Stimulated activated CD8-positive, alpha-beta memory T cell treated with anti-CD3 and anti-CD28 coated beads, Interleukin-2, amount 100 ng/mL, for 1 hour (primary cell): ENCODE measurements at places on chromosomes 3 and 15.

DNA sequence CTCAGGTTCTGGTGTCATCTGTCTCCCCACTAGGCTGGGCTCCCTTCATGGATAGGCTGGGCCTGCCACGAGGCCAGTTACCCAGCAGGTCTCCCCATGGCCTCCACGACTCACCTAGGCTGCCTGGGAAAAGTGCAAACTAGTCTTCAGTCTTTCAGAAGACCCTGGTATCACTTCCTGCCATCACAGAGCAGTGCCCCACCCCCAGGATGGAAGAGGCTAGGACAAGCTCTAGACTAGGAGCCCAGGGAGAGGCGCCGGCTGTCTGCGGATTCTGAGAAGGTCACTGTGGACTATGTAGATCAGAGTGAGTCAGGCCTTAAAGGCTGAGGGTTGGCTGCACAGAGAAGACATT, 63.7 kb downstream of the CORO2B start:
- DNase-seq, result no peak

DNA sequence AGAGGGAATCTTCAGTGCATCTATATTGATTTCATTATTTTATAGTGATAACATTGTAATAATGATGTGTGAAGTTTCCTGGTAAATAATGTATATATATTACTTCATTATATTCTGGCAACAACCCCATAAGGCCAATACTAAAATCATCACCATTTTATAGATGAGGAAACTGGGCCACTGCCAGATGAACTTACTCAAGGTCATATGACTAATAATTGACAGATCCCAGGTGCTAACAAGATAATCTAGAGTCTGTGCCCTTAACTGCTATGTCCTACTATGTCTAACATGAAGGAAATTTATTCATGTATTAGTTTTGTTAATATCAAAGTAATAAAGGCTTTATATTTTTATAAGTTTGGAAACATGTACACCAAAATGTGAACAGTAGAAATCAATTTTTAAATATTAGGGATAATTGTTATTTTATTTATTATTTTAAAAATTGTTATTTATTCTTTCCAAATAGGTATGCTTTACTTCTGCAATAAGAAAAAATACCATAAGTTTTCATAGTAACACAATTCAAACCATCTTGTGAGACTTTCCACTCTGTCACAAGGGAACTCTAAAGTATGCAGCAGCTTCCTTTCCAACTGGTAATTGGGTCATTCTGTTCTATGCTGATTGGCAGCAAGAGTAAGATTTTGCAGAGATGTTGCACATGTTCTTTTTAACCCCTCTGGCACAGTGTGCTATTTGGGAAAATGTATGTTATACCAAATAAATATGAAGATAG, 90.8 kb upstream of the CMC1 start:
- DNase-seq, result no peak

- no peak for DNase-seq
Measured at GRCh38 chr3:120326784-120327183, 22.4 kb downstream of the LRRC58 start.

- no peak for DNase-seq
Measured at GRCh38 chr3:38497031-38497430, 891 bp downstream of the EXOG start.

GRCh38 chr3:138687236-138687635, 78.7 kb downstream of the FAIM start:
- DNase-seq, result no peak

GRCh38 chr3:151740581-151740980, 6.9 kb downstream of the AADACL2 start:
- no peak for DNase-seq

- DNase-seq, result no peak
Measured at GRCh38 chr3:188316723-188317070, 162.7 kb downstream of the LPP start.

DNA sequence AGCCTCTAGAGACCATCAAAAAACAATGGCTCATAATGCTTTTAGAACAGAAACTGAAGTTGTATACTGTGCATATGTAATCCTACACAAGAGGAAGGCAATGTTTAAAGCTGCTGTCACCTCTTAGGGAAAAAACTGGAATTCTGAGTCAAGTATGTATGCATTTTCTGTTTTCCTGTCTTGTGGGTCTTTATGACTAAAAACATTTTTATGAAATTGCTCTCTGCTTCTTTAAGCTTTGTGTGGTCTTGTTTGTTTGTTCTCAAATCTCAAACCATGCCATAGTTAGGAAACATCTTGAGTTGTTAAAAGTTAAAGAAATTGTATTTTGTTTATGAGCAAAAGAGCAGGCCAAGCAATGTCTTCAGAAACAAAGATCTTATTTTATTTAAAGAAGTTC, 80.9 kb upstream of the SOX2 start:
- DNase-seq, result no peak
